ENCODE measurements at places on chromosomes 2 and 18.

DNA sequence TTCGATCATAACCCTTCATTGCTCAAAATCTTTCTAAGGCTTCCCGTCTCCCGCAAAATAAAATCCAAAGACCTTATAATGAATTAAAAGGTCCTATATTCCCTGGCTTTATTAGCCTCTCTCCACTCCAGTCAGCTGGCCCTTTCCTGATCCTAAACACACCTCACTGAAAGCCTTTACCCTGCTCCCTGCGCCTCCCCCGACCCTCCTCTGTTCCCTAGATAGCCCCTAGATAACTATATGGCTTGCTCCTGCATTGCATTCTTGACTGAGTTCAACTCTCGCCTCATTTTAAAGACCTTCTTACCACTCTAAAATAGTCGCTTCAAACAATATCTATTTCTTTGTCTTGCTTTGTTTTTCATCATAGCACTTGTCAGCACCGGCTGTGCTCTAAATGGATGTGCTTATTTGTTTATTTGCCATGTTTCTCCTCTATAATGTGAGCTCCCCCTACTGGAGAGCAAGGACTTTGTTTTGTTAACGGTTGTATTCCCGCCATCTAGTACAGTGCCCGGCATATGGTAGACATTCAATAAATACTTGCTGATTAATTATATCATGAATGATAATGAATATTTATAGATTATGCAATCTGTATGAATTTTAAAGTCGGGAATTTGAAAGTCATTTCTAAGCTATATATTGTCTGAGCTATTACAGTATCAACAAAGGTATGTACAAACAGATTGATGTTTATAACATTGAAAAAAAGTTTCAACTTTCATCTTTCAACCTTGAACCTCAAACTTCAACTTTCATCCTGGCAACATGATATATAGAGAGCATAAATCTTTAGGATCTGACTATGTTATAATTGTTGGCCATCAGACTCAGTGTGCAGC, 32.4 kb upstream of the VIT start:
- no peak for DNase-seq

DNA sequence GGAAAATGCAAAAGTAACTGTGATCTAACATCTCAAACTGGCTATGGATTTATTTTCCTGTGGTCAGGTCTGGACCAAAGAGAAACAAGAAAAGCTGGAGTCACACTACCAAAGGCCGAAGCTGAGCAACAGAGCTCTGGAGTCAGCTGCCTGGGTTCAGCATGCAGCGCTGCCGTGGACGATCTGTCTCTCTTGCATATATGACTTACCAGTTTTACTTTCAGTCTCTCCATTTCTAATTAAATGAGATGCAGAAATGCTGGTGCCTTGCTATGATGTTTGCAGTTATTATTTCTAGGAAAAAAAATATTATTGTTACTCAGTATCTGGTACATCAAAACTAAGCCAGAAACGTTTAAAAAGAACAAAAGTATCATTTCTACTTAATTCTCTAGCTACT, 813.2 kb downstream of the RNF144A start:
- DNase-seq: no peak

DNA sequence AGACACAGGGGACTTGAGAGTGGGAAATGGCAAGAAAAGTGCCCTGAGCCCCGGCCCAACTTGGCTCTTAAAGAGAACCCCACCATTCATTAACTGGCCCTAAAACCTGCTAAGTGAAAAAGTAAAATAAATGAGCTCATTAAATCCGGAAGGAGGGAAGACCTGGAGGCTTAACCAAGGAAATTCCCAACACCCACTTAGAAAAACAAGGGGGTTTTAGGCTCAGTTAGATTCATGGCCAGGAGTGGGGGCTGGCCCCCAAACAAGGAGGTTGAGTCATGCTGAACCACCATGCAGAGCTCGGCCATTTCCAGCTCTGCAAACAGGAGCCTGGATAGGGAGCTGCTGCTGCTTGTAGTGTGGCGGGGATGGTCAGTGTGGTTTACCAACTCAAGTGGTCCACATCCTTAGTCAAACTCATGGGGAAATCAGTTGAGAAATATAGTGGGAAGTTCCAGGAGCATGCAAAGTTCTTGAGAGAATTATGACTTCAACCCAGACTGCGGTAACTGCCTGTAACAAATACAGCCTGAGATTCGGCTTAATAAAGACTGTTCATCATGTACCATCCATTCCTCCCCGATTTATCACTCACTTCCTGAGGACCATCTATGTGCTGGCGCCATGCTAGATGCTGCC, 39.7 kb upstream of the MRPL19 start:
- DNase-seq: no peak

DNA sequence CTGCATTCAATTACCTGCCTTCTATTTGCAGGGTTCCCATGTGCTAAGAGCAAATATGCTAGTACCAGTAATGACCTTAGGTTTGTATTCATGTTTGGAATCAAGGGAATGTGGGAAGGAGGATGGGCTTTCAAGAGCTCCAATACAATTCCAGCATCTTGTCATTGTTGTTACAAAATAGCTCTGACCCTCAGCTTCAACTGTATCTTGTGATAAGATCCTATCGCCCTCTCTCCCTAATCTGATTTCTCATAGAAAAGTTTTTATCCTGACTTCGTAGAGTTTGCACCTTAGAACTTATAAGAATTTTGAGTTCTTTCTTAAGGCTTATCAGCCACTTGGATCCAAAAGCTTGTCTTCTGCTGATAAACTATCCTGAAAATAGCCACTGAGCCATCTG, 749.5 kb upstream of the ACVR2A start:
- DNase-seq: no peak

- no peak for DNase-seq
These were observed 227.4 kb upstream of the CHST9 start for GRCh38 chr18:27412556-27412955.

GRCh38 chr2:175769200-175769599, 232.9 kb downstream of the LNPK start:
- no peak for DNase-seq

DNA sequence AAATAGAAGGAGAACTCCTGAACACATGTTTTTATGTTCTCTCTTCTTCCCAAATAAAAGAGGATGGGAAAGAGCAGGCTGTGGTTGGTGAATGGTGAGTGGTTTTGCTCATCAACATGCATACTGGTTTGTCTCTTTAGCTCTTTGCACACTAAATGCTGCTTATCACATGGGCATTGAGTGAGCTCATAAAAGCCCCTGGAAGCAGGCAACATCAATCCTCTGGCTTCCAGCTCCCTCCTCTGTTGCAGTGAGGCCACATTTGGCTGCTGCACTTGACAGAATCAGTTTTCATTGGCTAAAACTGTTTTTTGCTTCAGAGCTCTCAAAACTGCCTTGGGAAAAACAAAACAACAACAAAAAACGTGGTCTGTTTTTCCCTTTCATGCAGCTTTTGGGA, 1308.2 kb upstream of the NRXN1 start:
- no peak for DNase-seq

DNA sequence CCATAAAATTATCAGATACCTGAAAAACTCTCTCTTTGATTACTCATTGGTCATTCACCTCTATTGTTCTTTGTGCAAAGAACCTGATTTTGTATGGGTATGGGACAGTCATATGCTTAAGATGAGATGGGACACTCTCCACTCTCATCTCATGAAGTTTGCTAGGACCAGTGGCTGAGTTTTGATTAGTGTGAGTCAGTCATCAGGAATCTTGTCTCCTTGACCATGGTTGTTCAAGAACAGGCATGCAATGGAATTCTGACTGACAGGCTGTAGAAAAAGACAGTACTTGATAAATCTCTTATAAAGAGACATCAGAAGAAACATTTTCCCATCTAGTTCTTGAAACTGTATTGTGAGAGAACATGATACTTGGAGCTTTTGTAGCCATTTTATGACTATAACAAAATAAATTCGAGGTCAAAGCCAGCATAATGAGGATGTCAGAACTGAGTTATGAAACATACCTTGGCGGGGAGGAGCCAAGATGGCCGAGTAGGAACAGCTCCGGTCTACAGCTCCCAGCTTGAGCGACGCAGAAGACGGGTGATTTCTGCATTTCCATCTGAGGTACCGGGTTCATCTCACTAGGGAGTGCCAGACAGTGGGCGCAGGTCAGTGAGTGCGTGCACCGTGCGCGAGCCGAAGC, 367.0 kb downstream of the NR4A2 start:
- no peak for DNase-seq

DNA sequence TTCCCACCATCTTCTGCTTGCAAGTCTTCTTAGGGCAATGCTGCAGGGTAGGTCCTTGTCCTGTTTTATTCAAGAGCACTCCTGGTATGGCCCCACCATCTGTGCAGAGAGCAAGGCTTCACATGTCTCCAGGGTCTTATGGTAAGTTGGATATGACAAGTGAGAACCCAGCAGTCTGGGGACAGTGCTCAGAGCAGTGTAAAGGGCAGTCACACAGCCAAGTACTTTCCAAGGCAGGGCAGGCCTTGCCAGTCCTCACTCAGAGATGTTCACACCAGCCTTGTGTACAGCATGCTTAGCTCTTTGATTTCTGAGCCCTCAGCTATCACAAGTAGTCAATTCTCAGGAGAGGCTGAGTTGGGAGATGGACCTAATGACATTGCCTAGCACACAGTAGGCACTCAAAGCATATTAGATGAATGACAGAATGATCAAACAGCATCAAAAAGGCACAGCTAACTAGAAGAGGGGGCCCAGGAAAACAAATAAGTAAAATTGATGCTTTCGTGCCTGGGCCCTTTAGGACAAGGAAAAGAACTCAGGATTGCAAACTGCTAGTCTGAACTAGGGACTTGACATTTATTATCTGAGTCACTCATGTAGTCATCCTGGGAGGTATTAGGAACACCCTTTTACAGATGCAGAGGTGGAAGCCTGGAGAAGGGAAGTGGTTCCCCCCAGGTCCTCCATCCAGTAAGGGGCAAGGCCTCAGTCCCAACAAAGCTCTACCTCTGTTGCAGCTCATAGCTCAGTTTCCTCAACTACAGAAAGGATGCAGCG, 86.7 kb upstream of the CTAGE1 start:
- no peak for DNase-seq

GRCh38 chr2:60553495-60554073, at the start of gene BCL11A:
Gene BCL11A, minus strand, starts transcription at chr2:60553654. Its CDS starts 384 bp downstream, at chr2:60553270.
- DNase-seq: no peak
